ENCODE measurements at places on chromosomes 6 and 20. TPM values are rescaled to one million over a fixed set of nuclear protein-coding genes. Genes with fewer than 3 reads are reported as not detected.

- H3K27ac ChIP-seq = peak overlapping the region; percentile 79
- peak overlapping the region; percentile 98 for H3K4me3 ChIP-seq
- H3K27me3 ChIP-seq = no peaks in the 10 kb centered on the region
- H3K36me3 ChIP-seq = no peaks in the 10 kb centered on the region
- peaks cover 23% of the 10 kb centered on the region for H3K4me1 ChIP-seq
Measured at GRCh38 chr6:158560836-158561320, 987 bp downstream of the TMEM181 start.

DNA sequence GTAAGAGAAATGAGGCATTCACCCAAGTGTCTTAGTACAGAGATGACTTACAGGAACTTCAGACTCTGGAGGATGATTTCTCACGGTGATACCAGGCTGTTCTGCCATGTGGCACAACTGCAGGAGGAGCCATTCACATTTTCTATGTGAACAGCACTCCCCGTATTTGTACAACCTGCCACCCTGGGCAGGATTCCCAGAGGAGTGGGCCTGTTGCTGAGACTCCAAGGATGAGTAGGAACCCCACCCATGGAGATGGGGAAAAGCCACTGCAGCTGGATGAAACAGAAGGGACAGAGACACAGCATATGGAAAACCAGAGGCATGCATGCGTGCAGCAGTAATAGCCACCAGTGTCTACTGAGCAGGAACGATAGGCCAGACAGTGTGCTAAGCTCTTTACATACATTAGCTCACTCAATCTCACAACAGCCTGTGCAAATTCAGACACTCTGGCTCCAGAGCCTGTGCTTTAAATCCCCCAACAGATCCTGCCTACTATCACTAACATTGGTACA lies 48.0 kb upstream of the PTPRT start:
- H3K4me3 ChIP-seq = no peak overlapping the region
- H3K27ac ChIP-seq = no peak overlapping the region
- H3K4me1 ChIP-seq = no peaks in the 10 kb centered on the region
- DNase-seq = no peak
- no peaks in the 10 kb centered on the region for H3K36me3 ChIP-seq
- 0 out of 2 replicates have a peak, but pooled peaks cover 5% of the 10 kb centered on the region for H3K27me3 ChIP-seq

DNA sequence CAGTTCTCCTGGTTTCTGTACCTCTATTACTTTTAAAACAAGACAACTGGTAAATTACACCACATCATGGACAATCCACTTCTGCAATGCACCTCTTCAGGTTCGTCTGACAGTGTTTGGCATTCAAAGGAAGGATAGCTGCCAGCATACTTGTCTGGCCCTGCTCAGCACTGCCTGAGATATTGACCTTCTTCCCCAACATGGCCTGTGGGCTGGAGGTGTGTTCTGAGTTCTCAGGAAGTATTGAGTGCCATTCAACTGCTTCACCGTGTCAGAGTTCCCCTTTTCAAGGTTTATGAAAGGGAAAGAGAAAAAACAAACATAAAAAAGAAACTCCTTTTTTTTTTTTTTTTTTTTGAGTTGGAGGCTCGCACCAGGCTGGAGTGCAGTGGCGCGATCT lies 267.9 kb upstream of the SASH1 start:
- H3K36me3 ChIP-seq = no peaks in the 10 kb centered on the region
- H3K27me3 ChIP-seq = no peaks in the 10 kb centered on the region
- H3K27ac ChIP-seq = no peak overlapping the region
- H3K4me3 ChIP-seq = no peak overlapping the region
- no peaks in the 10 kb centered on the region for H3K4me1 ChIP-seq
- DNase-seq = no peak

DNA sequence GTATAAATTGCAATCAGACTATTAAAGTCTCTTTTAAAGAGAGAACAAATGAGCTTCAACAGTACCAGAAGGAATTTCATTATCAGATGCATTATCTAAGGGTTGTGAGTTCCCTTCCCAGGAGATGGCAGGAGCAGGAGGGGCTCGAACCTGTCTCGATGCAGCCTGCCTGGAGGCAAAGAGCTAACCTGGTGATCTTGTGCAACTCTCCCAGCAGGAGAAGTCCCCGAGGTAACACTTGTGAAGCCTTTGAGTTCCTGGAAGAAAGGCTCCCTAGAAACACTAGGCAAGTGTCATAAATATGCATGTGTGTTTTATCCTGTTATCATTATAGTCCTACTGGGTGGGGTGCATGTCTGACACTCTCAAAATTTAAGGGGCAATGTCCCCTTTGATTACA lies 232.2 kb upstream of the ARID1B start:
- H3K36me3 ChIP-seq = no peaks in the 10 kb centered on the region
- H3K27me3 ChIP-seq = no peaks in the 10 kb centered on the region
- H3K4me1 ChIP-seq = no peaks in the 10 kb centered on the region
- no peak for DNase-seq
- no peak overlapping the region for H3K4me3 ChIP-seq

DNA sequence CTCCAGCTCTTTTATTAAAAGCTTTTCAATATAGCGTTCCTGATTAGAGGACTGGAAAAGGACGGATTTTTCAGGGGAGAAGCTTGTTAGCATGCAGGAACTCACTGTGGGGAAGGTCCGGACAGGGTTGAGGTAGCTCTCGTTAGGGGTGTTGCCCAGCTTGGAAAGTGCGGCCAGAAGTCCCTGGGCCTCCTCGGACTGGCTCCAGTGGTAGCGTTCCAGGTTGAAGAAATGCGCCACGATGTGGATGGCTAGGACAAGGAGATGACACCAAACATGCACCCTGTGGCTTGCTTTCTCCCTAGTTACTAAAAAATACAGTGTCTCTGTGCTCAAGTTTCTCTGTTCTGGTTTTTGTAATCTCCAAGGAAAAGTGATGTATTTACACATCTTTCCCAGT lies 12.5 kb downstream of the NOX3 start:
- H3K27ac ChIP-seq = no peak overlapping the region
- H3K36me3 ChIP-seq = no peaks in the 10 kb centered on the region
- no peaks in the 10 kb centered on the region for H3K4me1 ChIP-seq
- no peaks in the 10 kb centered on the region for H3K27me3 ChIP-seq
- no peak overlapping the region for H3K4me3 ChIP-seq

RUNX2 gene
- total RNA-seq = 4.4 TPM
